ENCODE measurements at places on chromosomes 2 and 18.

GRCh38 chr2:27336173-27336572 lies 13.3 kb upstream of the MPV17 start:
- DNase-seq: no peak

DNA sequence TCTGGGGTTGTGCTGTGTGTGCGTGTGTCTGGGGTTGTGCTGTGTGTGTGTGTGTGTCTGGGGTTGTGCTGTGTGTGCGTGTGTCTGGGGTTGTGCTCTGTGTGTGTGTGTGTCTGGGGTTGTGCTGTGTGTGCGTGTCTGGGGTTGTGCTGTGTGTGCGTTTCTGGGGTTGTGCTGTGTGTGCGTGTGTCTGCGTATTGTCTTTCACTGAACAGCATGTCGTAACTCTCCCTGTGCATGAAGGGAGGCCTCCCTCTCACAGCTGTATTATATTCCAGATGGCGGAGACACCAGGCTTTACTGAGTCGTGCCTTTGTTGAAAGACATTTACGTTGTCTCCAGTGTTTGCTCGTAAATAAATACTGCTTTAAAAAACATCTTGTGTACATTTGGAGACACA lies 5.9 kb downstream of the ACKR3 start:
- DNase-seq: no peak

- no peak for DNase-seq
Observed at GRCh38 chr2:181389524-181389923, 67.7 kb upstream of the ITGA4 start.

GRCh38 chr2:626491-627339 lies 50.5 kb downstream of the TMEM18 start:
- no peak for DNase-seq

- no peak for DNase-seq
Observed at GRCh38 chr2:143856978-143857377, 662.9 kb downstream of the ZEB2 start.

DNA sequence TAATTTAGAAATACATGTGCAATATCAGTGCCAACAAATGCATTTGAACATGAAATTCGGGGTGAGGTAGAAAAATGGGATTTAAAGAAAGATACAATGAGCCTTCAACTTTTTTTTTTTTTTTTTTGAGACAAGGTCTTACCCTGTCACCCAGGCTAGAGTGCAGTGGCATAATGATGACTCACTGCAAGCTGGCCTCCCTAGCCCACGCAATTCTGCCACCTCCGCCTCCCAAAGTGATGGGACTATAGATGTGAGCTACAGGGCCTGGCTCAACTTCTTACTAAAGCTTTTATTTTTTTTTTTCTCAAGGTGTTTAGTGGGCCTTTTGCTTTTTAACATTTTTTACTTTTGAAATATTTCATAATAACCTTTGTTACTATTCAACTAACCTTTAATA lies 365.6 kb downstream of the LRRTM4 start:
- DNase-seq: no peak

DNA sequence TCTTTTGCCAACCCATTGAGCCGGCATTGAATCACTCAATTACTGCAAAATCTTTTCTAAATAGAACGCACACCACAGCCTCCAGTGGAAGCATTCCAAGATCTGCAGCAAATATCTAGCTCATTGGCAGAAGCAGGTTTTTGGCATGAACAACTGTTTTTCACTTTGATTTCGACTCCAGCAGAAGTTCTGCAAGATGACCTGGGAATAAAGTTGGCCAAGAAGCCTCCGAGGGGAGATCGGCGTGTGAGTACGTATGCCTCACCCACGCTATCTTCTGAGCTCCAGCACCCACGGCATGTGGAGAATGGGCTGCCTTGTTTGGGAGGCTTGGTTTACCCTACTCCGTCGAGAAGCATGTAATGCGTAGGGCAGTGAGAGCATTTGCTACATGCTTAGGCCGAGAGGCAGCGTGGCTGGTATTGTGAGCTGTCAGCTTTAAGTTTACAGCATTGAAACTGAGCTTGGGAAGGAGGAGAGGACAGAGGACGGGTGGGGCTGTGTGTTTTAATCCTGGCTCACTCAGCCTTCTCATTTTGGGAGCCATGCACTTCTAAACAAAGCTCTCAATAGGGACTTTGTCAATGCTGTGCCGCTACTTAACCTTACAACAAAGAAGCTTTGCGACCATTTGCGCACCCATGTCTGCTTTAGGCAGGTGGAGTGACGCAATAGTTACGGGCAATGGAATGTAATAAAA lies 10.5 kb downstream of the PCARE start:
- no peak for DNase-seq

- DNase-seq: no peak
Observed at GRCh38 chr2:113361051-113361450, 76.4 kb upstream of the ZNG1B start.

DNA sequence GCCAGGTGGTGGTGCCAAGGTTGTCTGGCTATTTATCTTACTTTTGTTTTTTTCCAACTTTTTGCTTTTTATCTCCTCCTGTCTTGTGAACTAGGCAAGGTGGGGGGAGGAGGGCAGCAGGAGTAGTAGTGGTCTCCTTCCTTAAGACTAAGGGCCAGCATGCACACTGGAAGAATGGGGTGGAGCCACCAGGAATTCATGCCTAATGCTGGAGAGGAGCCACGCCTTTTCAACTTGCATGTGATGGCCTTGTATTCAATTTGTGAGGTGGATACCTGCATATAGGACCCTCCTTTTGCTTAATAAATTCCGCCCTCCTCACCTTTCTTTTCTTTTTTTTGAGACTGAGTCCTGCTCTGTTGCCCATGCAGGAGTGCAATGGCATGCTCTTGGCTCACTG lies 37.6 kb upstream of the CLASP1 start:
- DNase-seq: no peak

- no peak for DNase-seq
Observed at GRCh38 chr2:53630026-53630606, 137.5 kb upstream of the CHAC2 start.

All from GM12891 (cell line).